ENCODE measurements at places on chromosomes 5 and 9.

DNA sequence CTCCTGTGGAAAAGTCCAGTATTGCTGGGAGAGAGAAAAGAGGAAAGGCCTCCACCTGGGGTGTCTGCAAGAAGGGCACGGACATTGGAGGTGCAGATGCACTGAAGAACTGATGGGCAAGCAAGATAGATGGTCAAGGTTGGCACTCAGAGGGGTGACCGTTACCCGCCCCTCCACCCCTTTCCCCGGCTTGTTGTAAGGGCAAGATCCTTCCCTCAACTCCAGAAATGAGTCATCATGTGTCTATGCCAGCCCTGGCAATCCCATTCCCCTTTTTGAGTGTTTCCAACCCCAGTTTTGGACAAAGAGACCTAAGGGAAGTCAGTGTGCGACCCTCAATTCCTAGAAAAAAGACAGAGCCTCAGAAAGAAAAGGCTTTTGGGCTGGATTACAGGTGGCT, 34.9 kb upstream of the ATP6V1G1 start:
- no peak for DNase-seq

GRCh38 chr5:13745508-13745907, 199.0 kb downstream of the DNAH5 start:
- DNase-seq = peak; percentile 56

- DNase-seq = no peak
Observed at GRCh38 chr5:68418201-68418600, 202.6 kb downstream of the PIK3R1 start.

- DNase-seq = no peak
Observed at GRCh38 chr5:27087747-27088146, 49.4 kb upstream of the CDH9 start.

GRCh38 chr9:38347271-38347671, 45.2 kb upstream of the ALDH1B1 start:
- no peak for DNase-seq

DNA sequence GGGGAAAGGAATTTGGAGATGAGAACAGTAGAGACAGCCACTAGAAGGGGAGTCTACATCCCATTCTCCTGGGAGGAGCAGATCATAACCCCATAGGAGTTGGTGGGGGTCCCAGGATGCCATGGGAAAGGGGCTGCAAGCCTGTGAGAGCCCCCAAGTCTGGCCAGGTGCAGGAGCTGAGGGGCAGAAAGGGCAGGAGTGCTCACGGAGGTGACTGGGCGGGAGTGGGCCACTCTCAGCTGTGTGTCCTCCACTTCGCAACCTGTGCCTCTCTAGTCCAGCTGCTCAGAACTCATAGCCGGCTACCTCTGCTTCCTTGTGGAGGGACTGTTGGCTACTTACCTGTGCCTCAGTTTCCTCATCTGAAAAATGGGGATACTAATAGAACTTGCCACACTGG, 263.9 kb downstream of the FSTL4 start:
- no peak for DNase-seq

- no peak for DNase-seq
Observed at GRCh38 chr5:108340131-108340530, 41.8 kb downstream of the FBXL17 start.

DNA sequence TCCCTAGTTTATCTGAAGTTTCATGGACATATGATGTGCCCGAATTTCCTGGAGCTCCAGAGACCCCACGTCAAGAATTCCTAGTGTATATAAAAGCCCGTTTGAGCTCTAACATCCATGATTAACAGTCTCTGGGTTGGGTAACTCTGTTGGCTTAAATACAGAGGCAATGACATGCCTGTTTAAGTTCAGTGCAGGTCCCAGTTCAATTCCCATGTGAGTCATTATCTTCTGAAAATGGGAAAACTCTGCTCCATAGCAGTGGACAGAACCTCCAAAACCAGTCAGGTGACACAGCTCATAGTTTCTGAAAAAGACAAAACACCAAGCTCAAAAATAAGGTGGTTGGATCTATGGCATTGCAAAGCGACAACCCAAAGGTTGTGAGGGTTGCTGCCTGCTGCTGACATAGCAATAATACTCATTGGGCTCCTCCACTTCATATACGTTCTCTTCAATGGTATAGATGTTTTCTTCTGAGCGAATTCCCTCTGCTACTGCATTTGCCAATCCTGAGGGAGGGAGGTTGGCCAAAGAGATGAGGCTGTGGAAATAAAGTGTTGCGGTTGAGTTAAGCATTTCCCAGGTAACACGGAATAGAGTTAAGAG, 22.0 kb downstream of the HAVCR2 start:
- no peak for DNase-seq

DNA sequence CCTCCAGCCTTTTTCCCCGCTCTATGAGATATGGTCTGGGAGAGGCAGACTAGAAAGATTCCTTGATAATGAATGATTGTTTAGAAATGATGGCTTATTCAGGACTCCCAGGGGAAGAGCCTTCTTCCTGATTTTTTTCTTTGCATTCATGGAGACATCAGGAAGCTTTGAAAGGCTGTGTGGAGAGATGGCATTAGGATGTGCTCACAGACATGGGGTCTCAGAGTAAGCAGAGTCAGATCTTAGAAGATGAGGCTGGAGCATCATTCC, 37.1 kb downstream of the PPARGC1B start:
- no peak for DNase-seq

DNA sequence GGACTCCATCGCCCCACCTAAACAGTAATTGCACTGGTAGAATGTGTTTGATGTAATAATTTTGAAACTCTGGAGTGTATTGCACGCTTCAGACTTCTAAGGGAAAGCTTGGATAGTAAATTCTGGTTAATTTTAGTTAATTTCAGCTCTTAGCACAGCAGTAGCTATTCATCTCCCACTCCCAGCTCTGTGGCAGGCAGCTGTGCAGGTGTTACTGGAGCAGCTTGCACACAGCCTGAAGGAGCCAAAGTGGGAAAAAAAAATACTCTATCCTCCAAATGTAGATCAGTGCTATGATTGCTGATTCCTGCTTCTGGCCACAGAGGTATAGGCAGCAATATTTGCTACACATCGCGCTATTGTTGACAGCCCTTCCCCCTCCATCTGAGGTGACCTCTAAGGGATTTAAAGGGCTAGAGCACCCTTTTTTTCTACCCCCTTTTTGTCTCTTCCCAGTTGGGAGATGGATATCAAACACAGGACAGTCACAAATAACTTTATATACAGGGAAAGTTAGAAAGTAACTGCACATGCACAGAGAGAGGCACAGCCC, 97.4 kb downstream of the KCTD16 start:
- DNase-seq = no peak

GRCh38 chr5:77424921-77425320, 67.2 kb downstream of the WDR41 start:
- DNase-seq = no peak

DNA sequence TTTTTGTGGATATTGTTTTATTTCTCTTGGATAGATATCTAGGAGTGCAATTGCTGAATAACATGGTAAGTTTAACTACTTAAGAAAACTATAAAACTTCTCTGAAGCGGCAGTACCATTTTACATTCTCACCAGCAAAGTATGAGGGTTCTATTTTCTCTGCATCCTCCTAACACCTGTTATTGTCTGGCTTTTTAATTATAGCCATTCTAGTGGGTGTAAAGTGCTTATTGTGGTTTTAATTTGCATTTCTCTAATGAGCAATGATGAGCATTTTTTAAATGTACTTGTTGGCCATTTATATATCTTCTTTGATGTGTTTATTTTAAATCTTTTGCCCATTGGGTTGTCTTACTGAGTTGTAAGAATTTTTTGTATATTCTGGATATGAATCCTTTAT, 28.7 kb downstream of the SMIM32 start:
- no peak for DNase-seq

GRCh38 chr5:89268460-89268859, 385.5 kb upstream of the MEF2C start:
- no peak for DNase-seq

- DNase-seq = no peak
Observed at GRCh38 chr5:149917073-149917676, 27.4 kb downstream of the PDE6A start.

DNA sequence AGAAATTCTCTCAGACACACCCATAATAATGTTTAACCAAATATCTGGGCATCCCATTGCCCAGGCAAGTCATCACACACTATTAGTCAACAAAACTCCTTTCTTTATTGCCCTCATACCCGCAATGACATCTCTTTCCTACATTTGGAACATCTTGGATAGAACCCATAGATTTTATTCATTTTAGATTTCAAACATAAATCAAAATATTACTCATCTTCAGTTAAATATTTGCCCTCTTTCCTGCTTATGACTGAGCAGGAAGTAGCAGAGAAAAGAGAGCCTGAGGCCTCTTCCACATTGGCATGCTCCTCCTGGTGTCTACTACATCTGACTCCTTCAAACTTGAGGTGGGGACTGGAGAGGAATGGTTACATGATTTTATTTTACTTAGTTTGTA, 592.0 kb downstream of the CHSY3 start:
- no peak for DNase-seq

GRCh38 chr9:38008168-38009034, 60.6 kb downstream of the SHB start:
- DNase-seq = peak; percentile 80

DNA sequence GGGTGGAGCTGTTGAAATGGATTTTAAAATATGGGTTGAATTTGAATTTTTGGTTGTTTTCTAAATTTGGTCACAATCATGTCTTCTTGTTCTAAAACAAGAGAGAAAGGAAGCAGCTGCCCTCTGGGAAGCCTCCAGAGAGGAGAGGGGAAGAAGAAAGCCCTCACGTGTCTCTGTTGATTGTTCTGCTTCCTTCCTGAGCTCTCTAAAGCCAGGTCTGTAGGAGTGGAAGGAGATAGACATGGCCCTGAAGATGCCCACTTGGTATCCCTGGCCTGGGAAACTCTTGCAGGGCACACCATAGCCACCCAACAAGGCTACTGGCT, 59.6 kb downstream of the GALNT12 start:
- DNase-seq = no peak

GRCh38 chr9:113922160-113922559, 46.1 kb downstream of the ZNF618 start:
- DNase-seq = no peak

DNA sequence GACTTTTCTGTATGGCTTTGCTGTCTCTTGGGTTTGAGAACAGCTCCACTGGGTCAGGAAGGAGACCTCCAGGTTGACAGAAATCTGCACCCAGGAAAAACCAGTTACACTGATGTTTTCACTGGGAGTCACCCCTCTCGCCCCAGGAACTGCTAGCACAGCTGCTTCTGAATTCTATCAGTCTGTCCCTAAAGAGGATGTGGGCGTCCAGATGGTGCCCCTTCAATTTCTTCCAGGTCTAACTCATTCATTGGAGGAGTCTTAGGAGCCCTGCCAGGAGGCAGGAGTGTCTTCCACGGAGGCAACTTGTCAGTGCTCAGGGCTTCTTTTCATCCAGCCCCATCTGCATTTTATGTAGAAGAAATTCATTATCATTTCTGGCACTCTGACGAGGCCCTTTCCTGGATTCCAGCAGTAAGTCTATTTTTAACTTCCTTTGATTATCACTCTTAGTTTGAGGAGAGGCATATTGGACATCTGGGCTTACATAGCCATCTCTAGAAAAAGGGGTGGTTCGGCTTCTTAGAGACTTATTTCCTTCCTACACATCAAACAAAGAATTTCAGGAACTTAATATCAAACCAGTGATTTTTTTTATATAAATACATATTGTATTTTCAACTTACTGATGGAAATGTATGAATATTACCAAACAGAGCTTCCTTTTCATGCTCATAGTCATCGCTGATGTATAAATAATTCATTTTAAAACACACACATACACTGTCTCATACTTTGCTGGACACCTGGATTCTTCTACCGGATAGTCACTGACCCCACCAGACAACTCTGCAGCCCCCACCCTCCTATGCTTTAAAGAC, 148.8 kb downstream of the IRX2 start:
- no peak for DNase-seq

DNA sequence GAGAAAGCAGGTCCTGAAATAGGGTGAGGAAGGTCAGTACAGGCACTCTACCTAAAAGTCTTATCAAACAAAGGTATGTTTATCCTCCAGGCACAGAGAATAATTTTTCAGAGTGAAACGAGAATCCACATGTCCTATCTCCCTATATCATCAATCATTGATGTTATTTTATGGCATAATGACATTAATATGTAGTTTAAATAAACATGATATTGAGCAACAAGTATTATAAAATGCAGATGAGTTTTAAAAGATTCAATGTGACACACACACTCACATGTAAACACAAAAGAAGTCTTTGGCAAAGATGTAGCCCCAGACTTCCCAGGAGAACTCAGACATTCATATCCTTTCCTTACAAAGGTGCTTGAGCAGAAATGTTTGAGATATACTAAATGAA, 389.1 kb downstream of the ADGRV1 start:
- DNase-seq = no peak

- no peak for DNase-seq
Observed at GRCh38 chr5:147558826-147559225, 49.0 kb upstream of the DPYSL3 start.

GRCh38 chr5:121199216-121199999, 652.3 kb upstream of the FTMT start:
- DNase-seq = no peak

DNA sequence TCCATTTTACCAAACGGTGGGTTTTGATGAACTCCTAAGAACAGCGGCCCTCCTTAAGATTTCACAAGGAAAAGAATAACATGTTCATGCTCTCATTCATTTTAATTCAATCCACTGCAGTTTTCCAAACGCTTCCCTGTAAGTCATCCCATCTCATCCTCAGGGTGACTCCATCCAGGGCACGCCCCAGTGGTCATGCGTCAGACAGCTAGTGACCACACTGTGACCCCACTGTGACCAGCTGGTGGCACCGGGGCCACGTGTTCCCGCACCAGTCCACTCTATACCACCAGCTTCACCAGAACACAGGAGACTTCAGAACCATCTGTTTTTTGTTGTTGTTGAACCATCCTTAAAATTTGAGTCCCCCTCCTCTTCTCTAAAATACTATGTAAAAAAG, 14.3 kb downstream of the ATPSCKMT start:
- DNase-seq = no peak

- DNase-seq = no peak
Observed at GRCh38 chr9:94140791-94141790, 56.8 kb downstream of the PTPDC1 start.

GRCh38 chr9:125747765-125748445, 732 bp downstream of the PBX3 start:
- no peak for DNase-seq

- no peak for DNase-seq
Observed at GRCh38 chr5:101260857-101261256, 357.8 kb upstream of the ST8SIA4 start.

DNA sequence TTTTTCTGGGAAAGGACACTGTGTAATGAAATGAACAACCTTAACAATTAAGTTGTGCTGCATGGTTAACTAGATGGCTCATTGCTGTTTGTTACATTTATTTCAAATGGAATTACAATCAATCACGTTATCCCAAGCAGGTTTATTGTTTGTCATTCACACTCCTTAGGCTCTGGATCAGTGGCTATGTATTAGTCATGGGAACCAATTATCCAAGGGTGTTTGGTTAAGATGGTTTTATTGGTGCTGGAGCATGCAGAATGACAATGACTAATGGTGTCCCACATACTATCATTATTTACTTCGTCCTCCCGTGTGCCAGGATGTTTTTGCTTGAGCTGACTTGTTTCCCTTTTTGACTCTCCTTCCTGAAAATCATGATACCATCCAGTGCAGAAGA, 10.6 kb upstream of the TRPC7 start:
- peak; percentile 75 for DNase-seq
